ENCODE measurements at places on chromosomes 3 and 15. TPM values are rescaled to one million over a fixed set of nuclear protein-coding genes. Genes with fewer than 3 reads are reported as not detected.

Gene KLHL40
- total RNA-seq = not detected

Gene CTXN2
- not detected for total RNA-seq

Gene CTXND1
- total RNA-seq = not detected

Gene ARPP21
- total RNA-seq = not detected

Gene VILL
- 5.9 TPM for total RNA-seq

Gene STARD5
- total RNA-seq = 5.9 TPM

Gene TMEM108
- 2.1 TPM for total RNA-seq

Gene AADACL2
- total RNA-seq = 0.10 TPM

Gene LRRK1
- 24.9 TPM for total RNA-seq

Gene P3H2
- 20.5 TPM for total RNA-seq

- DNase-seq = no peak
These were observed 460.3 kb upstream of the WNT5A start for GRCh38 chr3:55947406-55947805.

DNA sequence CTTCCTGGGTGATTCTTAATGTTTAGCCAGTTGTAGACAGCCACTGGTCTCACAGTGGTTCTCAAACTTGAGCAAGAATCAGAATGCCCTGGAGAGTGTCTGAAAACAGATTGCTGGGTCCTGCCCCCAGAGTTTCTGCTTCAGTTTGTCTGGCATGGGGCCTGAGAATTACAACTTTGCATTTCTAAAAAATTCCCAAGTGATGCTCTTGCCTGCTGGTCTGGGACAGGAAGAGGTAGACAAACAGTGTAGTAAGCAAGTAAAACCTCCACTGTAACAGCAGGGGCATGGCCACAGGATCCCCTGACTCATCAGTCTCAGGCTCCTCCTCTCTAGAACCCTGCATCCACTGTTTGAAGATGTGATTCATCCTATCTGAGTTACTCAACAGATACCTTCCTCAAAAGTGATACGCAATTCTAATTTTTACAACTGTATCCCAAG, 36.5 kb downstream of the DZIP1L start:
- no peak for DNase-seq

DNA sequence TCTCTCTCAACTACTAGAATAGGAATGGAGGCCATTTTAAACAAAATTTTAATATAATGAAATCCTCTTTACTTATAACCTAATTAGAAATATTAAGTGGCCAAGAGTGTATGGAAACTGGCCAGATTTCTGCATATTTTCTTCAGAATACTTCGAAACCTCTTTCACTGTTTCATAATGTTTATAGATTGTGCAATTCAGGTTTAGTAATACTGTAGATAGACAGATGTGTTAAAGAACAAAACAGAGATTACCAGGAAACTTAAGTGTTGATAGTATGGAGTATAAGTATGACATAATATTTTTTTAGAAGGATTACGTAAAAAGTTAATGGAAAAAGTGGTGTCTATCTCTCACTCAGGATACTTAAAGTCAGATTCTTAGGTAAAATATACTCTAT, 4.7 kb downstream of the ABHD5 start:
- no peak for DNase-seq

- DNase-seq = no peak
These were observed 84.9 kb upstream of the NEO1 start for GRCh38 chr15:72967397-72967796.

GRCh38 chr15:26831951-26832350, 34.9 kb upstream of the GABRA5 start:
- DNase-seq = no peak

DNA sequence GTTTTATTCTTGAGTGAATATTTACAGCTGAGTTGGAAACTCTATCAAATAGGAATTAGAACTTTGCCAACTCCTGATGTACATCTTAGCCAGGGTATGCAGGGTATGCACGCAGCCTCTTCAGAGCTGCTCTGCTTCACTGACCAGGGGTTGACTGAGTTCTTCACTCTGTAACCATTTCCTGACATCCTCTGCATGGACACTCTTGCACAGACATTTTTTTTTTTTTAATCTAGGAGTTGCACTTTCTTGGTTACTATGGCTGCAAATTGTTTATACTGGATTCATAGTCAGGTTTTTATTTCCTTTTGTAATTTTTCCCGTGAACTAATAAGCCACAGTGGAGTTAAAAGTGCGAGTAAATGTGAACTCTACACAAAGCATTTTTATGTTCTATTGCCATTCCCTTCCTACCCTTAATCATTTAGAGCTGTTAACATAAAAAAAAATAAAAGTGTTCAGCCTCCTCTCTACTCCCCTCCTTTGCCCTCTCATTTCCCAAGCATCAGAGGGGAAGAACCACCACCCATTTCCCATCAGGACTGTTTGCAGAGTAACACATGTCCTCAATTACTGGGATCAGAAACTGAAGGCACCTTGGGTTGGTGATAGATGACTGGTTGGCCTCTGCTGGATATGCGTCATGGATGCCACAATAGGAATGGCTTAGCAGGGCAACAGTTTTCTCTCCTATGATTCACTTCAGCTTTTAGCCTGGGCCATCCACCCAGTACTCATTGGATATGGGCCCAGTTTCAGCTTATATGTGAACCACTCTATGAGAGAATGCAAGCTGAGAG, 54.0 kb downstream of the DUT start:
- no peak for DNase-seq

- no peak for DNase-seq
These were observed 10.7 kb downstream of the UBE2E2 start for GRCh38 chr3:23213813-23214212.

GRCh38 chr15:75663931-75664421, 16.3 kb downstream of the SNX33 start:
- DNase-seq = no peak

DNA sequence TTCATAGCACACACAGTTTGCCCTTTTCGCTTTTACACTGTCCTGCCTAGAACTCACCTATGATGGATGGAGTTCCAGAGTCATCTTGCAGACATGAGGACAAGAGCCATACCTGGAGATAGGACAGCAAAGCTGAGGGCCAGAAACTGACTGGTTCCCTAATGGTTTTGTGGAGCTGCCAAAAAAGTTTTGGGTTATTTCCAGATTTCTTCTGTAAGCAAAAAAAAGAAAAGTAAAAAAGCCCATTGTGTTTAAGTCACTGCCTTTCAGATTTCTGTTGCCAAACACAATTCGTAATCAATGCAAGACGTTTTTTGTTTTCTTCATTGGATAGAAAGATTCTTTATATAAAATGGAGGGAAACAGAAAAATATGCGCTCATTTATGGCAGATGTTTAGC, 42.4 kb upstream of the KY start:
- no peak for DNase-seq

DNA sequence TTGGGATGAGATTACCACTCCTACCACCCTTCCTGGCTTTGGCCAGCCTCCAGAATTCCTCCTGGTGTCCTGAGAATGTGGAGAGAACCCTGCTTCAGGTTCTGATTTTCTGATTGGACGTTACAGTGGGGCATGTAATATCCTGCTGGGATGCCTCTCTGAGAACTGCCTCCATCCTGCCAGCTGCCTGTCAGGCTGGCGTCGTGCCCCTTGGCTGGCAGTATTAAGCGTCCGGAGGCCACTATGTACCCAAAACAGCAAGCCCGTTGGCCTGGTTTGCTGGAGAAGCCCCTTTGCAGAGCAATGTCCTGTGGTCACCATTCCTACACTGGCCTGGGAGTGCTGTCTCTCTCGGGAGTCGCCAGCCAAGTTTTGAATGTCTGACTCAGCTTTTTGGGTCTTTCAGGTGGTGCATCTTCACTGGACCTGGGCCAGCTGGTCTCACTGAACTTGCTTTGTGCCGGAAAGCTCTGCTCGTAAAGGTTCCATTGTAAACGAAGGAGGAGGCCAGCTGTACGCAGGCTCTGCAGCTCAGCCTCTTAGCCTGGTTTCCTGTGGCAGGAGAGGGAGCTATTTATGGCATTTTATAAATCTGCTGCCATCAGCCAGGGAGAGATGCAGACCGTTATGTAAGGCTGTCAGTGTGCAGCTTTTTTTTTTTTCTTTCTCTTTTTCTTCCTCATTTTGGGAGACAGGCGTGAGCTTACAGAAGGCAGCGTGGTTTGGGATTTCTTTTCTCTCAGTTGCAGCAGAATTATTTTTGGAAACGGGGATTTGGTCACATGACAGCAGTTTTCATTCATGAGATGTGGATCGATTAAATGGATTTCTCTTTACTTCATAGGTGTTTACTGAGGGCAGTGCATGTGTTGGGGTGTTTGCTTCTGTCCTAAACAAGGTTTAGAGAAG, 19.0 kb upstream of the TRAK1 start:
- DNase-seq = no peak

- DNase-seq = no peak
These were observed 27.3 kb downstream of the CCR3 start for GRCh38 chr3:46269556-46269955.

DNA sequence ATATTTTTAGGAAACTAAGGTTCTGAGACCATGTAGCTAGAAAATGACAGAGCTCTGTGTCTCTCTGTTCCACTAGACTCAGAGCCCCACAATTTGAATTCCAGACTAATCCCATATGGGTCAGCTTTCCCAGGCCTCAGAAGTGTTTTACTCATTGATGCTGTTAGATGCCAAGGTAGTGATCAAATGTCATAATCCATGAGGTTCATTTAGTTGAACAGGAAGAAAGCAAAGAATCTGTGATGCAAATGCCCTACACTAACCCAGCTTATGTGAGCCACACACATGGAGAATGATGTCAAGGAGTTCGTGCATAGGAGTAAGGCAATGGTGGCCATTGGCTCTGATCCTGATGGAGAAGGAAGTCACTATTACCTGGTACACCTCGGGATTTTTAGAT, 363.4 kb upstream of the RARB start:
- DNase-seq = no peak

- DNase-seq = no peak
These were observed 204.6 kb downstream of the PLCL2 start for GRCh38 chr3:17089314-17089700.

GRCh38 chr3:146747051-146747450, 141.9 kb upstream of the PLSCR5 start:
- DNase-seq = no peak

GRCh38 chr3:67646586-67647234, 7.7 kb downstream of the SUCLG2 start:
- DNase-seq = no peak

GRCh38 chr15:91412138-91412928, 312.3 kb downstream of the SV2B start:
- DNase-seq = no peak

GRCh38 chr3:152307829-152308474, 39.2 kb downstream of the MBNL1 start:
- no peak for DNase-seq

GRCh38 chr3:87145553-87145952, 81.6 kb upstream of the CHMP2B start:
- no peak for DNase-seq

Measured in posterior vena cava (tissue), 2 donors.